ENCODE measurements at places on chromosomes 6 and 20.

- no peak for DNase-seq
Observed at GRCh38 chr6:10481101-10481500, 40.0 kb upstream of the GCNT2 start.

- DNase-seq = no peak
Observed at GRCh38 chr6:131210469-131210868, 75.2 kb downstream of the AKAP7 start.

DNA sequence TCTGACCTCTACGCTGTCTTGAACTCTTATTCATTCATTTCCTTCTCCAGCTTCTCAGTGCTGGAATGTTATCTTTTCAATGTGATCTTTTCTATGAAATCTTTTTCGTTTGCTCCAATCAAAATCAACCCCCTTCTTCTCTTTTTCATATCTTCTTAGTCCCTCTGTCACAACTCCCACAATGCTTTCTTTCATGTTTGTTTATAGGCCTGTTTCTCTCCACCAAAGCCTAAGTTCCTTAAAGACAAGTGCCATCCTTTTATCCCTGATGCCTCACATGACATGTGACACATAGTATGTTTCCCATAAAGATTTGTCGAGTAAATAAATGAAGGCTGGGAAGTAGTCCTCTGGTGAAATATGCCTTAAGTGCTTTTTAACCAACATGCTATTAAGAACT is 38.1 kb downstream of the CRYBG1 start:
- DNase-seq = no peak

GRCh38 chr6:131958542-131959470 is 7.6 kb upstream of the CCN2 start:
- no peak for DNase-seq

- DNase-seq = no peak
Observed at GRCh38 chr6:82843291-82843885, 222.3 kb downstream of the UBE3D start.

DNA sequence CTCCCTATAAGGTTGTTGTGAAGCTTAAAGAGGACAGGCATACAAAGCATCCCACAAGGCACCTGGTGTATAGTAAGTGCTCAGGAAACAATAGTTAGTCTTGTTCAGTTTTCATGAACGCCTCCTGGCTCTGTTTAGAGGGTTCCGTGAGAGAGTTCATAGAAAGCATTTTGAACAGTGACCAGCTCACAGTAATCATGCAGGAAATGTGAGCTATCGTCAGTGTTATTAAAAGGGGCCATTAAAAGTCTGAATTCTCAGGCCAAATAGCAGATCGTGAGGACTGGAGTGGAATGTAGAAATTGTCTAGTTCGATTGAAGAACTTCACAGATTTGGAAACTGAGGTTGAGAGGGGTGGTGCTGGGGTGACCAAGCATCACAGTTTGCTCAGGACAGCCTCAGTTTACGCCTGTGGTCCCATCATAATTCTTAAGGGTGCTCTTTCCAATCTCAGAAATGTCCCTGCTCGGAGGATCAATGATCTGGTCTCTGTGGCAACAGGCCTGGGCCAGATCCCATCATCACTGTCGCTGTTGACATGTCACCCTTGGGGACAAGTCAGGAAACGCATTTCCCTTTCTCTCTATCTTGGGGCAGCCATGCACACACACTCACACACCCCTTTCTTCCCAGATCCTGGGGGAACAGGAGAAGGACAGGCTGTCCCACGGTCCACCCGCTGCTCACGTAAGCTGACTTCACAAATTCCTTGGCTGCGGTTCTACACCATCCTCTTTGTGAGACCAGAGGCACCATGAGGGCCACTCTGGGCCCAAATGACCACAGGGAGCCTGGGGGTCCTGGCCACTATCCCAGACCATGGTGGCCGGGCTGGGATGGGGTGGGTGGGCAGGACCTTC is 7.2 kb downstream of the TGM2 start:
- DNase-seq = no peak

DNA sequence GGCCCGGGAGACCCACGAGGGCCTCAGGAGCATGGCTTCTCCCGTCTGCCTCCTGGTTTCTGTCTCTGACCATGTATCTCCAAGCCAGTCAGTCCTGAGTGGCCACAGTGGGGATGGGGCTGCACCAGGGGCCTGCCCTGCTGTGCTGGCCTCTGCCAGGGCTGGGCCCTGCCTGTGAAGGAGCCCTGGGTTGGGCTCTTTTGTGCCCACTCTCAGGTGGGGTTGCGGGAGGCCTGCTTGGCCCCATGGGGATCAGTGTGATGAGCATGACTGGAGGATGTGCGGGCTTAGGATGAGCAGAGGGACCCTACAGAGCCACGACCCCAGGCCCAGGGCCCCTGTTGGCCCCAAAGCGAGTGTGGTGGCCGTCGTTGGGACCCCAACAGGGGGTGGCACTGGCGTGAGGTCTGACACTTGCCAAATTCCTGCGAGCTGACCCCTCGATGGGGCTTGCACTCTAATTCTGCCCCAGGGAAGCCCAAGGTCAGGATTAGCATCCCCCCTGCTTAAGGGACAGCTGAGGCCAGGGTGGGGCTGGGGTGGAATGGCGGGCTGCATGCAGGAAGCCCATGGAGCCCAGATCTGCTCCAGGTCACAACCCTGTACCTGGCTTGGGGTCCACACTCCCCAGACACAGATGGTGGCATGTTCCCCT is 90.0 kb upstream of the BHLHE23 start:
- peak; percentile 7 for DNase-seq
